ENCODE measurements at places on chromosomes 12 and 14. TPM values are rescaled to one million over a fixed set of nuclear protein-coding genes. Genes with fewer than 3 reads are reported as not detected.

The PLD4 gene
- total RNA-seq = not detected

The PKP2 gene
- 2.5 TPM for total RNA-seq

GRCh38 chr12:29743077-29743476 is 40.7 kb downstream of the TMTC1 start:
- H3K27me3 ChIP-seq = peaks cover 3% of the 10 kb centered on the region
- H3K4me3 ChIP-seq = no peak overlapping the region
- no peak for DNase-seq
- peaks cover 16% of the 10 kb centered on the region for H3K4me1 ChIP-seq

The CLEC2D gene
- 7.2 TPM for total RNA-seq

DNA sequence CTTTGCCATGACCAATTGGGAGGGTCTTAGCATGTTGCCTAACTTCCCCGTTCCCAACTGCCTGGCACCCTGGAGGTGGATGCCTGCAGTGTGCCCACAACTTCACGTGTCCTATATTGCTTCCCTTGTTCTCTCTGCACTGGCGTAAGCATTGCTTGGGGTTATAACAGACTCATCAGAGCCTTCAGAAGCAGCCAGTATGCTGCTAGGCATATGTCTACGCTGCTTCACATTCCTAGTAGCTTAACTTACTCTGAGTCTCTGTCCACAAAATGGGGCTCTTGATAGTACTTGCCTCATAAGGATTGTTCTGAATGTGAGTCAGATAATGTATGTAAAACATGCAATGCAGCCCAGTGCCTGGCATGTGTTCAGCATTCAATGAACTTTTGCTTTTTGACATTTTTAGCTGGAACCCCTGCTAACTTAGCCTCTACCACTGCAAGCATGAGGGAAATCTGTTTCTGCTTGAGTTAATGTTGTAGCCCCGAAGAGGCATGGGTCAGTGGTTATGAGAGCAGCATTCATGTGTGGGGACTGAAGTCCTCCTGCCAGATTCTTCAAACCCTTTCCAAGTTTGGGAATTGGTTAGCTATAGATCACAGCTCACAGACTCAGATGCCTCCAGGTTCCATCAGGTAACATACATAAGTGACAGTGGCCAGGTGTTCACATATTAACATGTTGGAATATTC is 2.8 kb downstream of the SLC5A8 start:
- H3K36me3 ChIP-seq = peaks cover 8% of the 10 kb centered on the region
- no peaks in the 10 kb centered on the region for H3K4me1 ChIP-seq
- no peak overlapping the region for H3K4me3 ChIP-seq
- no peak overlapping the region for H3K27ac ChIP-seq
- H3K27me3 ChIP-seq = peaks cover 7% of the 10 kb centered on the region

DNA sequence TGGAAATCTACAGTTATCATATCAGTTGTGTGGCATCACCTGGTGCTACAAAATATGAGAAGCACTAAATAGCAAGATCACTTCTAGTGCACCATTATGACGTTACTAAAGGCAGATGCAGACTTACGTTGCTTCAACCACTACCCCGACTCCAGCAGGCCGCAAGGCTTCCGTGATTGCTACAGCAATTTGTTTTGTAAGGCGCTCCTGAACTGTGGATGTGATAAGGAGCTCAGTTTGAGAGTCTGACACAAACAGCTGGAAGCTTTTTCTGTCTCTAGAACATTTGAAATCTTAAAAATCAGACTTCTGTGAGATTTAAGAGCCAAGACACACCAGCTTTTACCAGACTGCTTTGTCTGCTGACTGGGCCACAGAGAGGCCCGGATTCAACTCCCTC is 57.0 kb downstream of the GCH1 start:
- H3K27ac ChIP-seq = no peak overlapping the region
- H3K4me3 ChIP-seq = no peak overlapping the region
- H3K36me3 ChIP-seq = no peaks in the 10 kb centered on the region
- no peak for DNase-seq

DNA sequence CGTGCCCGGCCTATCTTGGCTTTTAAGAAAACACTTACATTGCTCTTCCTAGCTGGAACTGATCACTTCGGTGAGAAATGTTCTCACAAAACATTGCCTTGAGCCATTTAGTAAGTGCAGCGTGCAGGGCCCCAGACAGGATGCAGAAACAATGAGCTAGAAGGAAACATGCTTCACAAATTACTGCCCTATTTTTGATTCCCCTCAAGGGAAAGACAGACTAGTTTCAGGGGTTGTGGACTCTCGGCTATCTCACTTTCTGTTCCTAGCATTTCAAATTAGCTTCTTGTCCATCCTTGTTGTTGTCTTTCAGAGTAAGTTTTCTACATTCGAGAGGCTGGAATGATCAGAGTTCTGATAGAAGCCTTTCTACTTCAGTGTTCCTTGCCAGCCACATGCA is 21.6 kb downstream of the TGFB3 start:
- no peak for DNase-seq
- H3K27me3 ChIP-seq = peaks cover 4% of the 10 kb centered on the region
- H3K4me1 ChIP-seq = peaks cover 47% of the 10 kb centered on the region
- H3K27ac ChIP-seq = peak overlapping the region; percentile 16
- H3K36me3 ChIP-seq = peaks cover 6% of the 10 kb centered on the region
- H3K4me3 ChIP-seq = no peak overlapping the region

The CACNA2D4 gene
- total RNA-seq = not detected

DNA sequence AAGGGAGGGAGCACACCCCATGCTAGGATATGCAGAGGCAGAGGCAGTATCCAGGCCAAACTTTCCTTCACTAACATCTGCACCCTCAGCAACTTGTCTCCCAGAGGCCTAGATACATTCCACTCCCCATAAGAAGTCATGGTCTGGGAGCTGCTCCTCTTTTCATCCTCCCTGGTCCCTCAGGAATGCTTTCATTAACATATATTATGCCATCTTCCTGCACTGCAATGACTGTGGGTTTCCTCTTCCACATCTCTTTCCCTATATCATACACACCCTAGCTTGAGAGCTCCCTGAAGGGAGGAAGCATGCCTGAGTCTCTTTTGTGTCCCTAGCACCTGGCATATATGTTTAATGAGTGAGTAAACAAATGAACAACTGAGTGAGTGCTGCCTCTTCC is 8.6 kb downstream of the DDN start:
- peaks cover 10% of the 10 kb centered on the region for H3K36me3 ChIP-seq
- peaks cover 9% of the 10 kb centered on the region for H3K4me1 ChIP-seq
- peaks cover 23% of the 10 kb centered on the region for H3K27me3 ChIP-seq
- H3K27ac ChIP-seq = no peak overlapping the region

GRCh38 chr12:31057671-31058070 is 16.0 kb upstream of the DDX11 start:
- no peak for DNase-seq
- H3K27me3 ChIP-seq = no peaks in the 10 kb centered on the region
- peaks cover 10% of the 10 kb centered on the region for H3K4me1 ChIP-seq
- H3K36me3 ChIP-seq = no peaks in the 10 kb centered on the region
- no peak overlapping the region for H3K27ac ChIP-seq

DNA sequence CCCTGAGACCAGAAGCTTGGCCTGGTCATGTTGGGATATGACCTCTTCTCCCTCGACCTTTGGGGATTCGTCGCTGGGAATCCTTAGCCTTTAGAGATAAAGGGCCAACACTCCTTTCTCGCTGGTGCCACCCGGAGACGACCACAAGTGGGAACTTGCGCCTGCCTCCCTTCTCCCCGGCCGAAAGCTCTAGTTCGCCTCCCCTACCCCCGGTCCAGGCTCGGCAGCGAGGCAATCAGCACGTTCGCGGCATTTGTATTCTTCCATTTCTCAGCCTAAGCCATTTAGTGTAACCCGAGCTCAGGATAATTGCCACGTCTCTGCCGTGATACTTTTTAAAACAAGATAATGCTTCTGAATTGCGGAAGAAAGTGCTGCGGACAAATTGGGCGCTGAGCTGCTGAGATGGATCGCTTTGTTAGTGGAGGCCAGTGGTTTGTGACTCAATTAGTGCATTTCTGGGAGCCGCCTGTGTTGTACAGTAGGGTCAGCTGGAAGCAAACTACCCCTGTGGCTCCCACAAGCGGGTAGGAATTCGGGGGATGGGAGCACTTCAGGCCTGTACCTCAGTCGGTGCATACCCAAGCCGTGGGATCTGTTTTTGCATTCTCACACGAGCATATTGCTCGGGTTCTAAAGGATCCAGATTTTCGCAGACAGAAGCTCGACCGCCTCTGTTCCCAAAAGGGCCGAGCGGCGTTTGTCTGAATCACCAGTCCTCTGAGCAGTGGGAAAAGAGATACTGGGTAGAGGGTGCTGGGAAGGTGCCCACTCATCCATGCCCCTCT is 6.8 kb upstream of the SIX1 start:
- H3K4me1 ChIP-seq = peaks cover 55% of the 10 kb centered on the region
- H3K4me3 ChIP-seq = peak overlapping the region; percentile 98
- H3K27ac ChIP-seq = peak overlapping the region; percentile 98
- H3K36me3 ChIP-seq = no peaks in the 10 kb centered on the region

DNA sequence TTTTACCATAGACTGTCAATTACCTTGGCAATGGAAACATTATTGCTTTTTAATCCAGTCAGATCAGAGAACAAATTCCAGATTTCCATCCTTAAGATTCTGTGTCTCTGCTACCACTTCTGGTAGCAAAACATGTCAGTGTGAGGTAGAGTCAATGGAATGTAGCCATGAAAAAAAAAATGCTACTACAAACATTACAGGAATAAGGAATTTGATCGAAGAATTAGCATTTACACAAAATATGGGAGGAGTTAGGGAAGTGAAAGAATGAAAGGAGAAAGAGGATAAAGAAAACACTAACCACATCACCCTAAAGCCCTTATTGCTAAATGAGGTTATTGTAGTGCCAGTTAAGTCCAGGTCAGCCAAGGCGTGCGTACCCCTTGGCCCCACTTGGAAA is 9.2 kb downstream of the MED21 start:
- DNase-seq = no peak
- H3K36me3 ChIP-seq = peaks cover 5% of the 10 kb centered on the region
- no peak overlapping the region for H3K4me3 ChIP-seq
- no peaks in the 10 kb centered on the region for H3K4me1 ChIP-seq

DNA sequence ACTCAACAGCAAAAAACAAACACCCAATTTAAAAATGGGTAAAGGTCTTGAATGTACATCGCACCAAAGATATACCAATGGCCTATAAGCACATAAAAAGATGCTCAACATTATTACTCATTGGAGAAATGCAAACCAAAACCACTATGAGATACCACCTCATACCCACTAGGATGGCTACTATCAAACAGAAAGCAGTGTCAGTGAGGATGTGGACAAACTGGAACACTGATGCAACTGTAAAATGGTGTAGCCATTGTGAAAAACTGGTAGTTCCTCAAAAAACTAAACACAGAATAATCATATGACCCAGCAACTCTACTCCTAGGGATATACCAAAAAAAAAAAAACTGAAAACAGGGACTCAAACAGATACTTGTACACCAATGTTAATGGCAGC is 49.3 kb downstream of the CDK17 start:
- H3K36me3 ChIP-seq = no peaks in the 10 kb centered on the region
- H3K27me3 ChIP-seq = peaks cover 2% of the 10 kb centered on the region
- peak overlapping the region; percentile 69 for H3K27ac ChIP-seq
- no peak for DNase-seq
- H3K4me1 ChIP-seq = peaks cover 16% of the 10 kb centered on the region

DNA sequence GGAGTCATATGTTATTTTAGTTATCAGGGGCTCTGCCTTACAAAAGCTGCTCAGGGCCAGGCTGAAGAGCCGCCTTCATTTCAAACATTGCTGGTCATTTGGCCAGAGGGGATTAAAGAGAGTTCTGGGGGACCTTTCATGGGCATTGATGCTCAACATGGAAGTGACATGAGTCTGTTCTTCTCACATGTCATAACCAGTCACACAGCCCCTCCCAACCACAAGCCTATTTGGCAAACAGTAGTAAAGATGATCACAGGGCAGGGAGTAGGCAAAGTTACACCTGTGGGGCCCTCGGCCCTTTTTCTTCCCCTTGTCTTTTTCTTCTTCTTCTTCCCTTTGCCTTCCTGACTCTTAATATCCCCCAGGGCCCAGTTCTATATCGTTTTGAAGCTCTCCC is 33.3 kb downstream of the CFAP54 start:
- no peak overlapping the region for H3K4me3 ChIP-seq
- no peak overlapping the region for H3K27ac ChIP-seq
- H3K4me1 ChIP-seq = no peaks in the 10 kb centered on the region
- no peak for DNase-seq
- H3K36me3 ChIP-seq = no peaks in the 10 kb centered on the region
- H3K27me3 ChIP-seq = no peaks in the 10 kb centered on the region

DNA sequence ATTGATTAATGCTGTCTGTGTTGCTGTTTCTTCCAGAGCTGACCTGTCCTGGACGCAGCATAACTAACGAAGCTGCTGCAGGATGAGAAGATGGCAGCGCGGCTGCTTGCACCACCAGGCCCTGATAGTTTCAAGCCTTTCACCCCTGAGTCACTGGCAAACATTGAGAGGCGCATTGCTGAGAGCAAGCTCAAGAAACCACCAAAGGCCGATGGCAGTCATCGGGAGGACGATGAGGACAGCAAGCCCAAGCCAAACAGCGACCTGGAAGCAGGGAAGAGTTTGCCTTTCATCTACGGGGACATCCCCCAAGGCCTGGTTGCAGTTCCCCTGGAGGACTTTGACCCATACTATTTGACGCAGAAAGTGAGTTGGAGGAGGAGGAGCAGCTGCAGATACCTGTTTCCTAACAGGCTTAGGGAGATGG is 71.7 kb downstream of the SCN8A start:
- peaks cover 24% of the 10 kb centered on the region for H3K4me1 ChIP-seq
- no peak for DNase-seq
- peaks cover 7% of the 10 kb centered on the region for H3K36me3 ChIP-seq

GRCh38 chr12:104218935-104219334 is 3.4 kb downstream of the TXNRD1 start:
- peaks cover 6% of the 10 kb centered on the region for H3K27me3 ChIP-seq
- H3K4me3 ChIP-seq = no peak overlapping the region
- H3K36me3 ChIP-seq = no peaks in the 10 kb centered on the region
- DNase-seq = no peak
- no peak overlapping the region for H3K27ac ChIP-seq

DNA sequence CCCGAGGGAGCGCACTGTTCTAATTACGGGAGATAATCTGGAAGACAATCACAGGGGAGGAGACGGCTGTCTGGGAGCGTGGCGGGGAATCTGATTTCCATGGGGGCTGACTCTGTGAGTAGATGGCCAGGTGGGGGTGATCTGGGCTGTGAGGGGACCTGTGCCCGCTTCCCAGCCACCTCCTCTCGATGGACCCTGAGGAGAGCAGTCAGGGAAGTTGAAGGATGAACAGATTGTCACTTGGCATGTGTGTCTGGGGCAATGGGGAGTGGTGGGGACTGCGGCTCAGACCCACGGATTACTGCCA is 22.6 kb downstream of the GALNT9 start:
- DNase-seq = peak; percentile 6
- H3K4me3 ChIP-seq = no peak overlapping the region
- H3K27ac ChIP-seq = no peak overlapping the region
- peaks cover 4% of the 10 kb centered on the region for H3K27me3 ChIP-seq
- no peaks in the 10 kb centered on the region for H3K4me1 ChIP-seq
- H3K36me3 ChIP-seq = peaks cover 12% of the 10 kb centered on the region

DNA sequence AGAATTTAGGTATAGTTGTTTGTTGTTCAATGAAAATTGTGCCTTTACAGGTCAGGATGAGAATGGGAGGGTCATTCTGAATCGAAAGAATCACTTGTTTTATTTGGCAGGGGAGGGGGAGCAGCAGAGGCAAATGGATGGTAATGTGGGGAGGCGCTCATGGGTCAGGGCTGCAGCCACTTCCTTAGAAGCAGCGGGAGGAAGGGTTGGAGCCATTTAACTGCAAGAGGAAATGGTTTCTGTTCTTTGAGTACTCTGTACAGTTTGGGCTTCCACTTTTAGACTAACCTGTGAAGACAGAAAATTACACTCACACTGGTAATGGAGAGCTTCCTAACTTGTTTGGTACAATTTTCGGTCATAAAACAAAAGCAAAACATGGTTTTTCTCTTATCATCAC is 57.2 kb downstream of the PIWIL1 start:
- H3K36me3 ChIP-seq = no peaks in the 10 kb centered on the region
- DNase-seq = no peak
- no peak overlapping the region for H3K27ac ChIP-seq
- H3K4me1 ChIP-seq = no peaks in the 10 kb centered on the region

Data from glutamatergic neuron (in vitro differentiated cells).